Activated T-helper 1 cell treated with anti-CD3 and anti-CD28 coated beads, Interleukin-2, amount 50 U/mL, for 16 hours (primary cell): ENCODE measurements at places on chromosomes 4 and X.
A peak's percentile ranks its signal among the peaks of the same experiment; 100 is the strongest.

DNA sequence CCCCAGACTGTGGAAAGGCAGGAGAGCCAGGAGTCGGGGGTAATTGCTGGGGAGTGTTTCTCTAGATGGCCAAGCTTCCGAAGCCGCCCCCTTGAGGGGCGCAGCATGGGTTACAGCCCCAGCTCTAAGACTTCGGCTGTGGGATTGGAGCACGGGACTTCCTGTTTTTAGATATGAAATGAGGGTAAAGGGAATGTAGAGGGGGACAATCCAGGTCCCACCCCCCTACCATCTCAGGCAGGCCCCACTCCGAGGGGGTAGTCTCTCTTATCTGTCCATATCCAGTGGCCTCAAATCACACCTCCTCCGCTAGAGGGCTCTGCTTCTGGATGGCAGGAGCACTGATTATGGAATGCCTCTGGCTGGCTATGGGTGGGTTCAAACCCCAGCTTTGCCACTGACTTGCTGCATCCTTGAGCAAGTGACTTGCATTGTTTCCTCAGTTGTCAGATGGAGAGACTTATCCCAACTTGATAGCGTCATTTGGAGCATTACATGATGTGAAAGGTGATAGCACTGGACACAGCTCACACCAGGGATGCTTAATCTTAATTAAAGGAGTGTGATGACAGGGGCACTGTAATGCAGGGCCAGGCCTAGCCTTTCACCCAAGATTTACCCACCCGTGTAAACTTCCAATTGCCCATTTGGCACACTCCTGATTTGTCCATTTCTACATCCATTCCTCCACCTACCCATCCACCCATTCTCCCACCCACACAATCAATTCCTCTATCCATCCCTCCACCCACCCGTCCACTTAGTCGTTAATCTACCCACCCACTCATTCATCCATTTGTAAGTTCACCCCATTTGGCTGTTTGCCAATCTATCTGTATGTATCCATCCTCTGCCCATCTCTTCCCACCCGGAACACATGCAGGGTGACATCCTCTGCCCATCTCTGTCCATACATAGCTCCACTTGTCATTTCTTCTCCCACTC, 848 bp upstream of the KCND1 start:
- DNase-seq, result no peak

- DNase-seq, result no peak
These were observed 211.4 kb downstream of the GASK1B start for GRCh38 chr4:157961229-157961990.

DNA sequence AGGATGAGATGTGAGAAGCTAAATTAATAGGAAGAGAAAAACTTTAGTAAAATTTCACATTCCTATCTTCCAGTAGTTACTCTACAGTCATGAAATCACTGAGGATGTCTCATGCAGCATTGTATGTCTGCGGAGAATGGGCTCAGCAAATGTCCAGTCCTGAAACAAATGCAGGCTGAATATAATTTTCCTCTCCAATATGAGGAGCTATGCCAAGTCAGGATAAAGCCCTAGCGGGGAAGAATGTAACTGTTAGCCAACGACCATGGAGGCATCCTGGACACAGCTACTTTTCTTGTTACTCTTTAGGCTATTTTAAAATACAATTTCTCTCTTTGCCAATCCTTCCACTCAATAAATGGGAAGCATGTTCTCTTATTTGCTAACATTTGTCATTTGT, 127.7 kb downstream of the PRKX start:
- DNase-seq, result no peak

DNA sequence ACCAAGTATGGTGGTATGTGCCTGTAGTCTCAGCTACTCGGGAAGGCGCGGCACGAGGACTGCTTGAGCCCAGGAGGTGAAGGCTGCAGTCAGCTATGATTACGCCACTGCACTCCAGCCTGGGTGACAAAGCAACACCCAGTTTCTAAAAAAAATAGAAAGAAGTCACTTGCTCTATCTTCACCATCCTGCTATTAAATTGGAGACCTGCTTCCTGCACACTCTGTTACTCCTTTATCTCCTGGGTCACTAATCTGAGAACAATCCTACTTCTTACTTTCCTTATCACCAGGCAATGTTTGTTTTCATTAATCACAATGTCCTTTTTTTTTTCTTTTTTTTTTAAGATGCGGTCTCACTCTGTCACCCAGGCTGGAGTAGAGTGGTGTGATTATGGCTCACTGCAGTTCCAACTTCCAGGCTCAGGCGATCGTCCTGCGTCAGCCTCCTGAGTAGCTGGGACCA, 16.2 kb downstream of the PRKX start:
- no peak for DNase-seq

DNA sequence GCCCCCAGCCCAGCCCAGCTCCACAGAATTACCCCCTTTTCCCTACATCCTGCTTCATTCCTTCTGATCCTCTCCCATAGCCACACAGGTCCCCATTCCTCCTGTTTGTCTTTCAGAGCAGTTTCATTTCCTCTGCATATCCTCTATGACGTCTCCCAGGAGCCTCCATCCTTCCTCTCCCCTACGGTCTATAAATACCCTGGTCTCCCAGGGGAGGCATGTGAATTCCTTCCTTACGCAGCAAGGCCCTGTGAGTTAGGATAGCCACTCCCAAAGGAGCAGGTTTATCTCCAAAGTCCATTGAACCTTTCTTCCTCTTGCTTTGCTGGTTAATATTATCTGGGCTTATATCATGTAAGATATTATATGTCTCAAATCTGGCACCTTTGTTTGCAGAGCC, 8.4 kb upstream of the APLN start:
- DNase-seq, result no peak

DNA sequence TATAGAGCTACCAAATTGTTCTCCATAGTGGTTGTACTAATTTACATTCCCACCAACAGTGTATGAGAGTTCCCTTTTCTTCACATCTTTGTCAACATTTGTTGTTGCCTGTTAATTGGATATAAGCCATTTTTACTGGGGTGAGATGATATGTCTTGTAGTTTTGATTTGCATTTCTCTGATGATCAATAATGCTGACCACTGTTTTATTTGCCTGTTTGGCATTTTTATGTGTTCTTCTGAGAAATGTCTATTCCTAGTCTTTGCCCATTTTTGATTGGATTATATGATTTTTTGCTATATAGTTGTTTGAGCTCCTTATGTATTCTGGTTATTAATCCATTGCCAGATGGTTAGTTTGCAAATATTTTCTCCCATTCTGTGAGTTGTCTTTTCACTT, 44.3 kb downstream of the ACTRT1 start:
- DNase-seq, result no peak

GRCh38 chr4:39042366-39042765, 10.2 kb upstream of the TMEM156 start:
- no peak for DNase-seq

DNA sequence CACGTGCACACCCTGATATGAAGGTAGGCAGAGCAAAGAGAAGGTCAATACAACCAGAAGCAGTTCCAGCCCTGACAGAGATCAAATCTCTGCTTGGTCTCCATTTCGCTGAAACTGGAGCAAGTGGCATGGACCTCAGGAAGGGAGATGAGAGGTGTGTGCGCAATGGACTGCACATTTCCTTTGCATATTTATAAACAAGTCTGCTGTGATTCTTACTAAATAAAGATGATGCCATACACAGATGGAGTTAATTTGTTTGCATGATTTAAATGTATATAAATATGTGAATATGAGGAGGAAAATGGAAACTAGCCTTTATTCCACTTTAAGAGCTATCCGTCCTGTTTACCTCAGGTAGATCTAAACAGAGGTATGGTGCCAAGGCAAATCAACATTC, 2.1 kb upstream of the SCRG1 start:
- no peak for DNase-seq

DNA sequence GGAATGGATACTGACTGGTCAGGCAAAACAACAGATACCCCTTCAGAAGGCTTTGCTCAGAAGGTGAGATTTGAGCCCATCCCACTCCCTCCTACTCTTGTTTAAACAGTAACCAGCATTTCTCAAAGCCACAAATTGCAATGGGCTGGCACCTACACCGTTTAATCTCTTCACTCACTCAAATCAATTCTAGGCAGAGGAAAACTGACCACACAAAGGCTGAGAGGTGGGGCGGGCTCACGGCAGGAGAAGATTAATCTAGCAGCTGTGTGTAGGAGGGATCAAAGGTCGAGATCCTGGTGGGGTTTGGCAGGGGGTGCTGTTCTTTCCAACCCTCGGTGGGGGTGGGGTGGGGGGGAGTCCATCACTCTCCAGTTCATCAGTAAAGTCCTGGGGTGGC, 622.4 kb downstream of the BCOR start:
- no peak for DNase-seq

GRCh38 chr4:126262665-126263064, 947.9 kb downstream of the FAT4 start:
- DNase-seq, result no peak

DNA sequence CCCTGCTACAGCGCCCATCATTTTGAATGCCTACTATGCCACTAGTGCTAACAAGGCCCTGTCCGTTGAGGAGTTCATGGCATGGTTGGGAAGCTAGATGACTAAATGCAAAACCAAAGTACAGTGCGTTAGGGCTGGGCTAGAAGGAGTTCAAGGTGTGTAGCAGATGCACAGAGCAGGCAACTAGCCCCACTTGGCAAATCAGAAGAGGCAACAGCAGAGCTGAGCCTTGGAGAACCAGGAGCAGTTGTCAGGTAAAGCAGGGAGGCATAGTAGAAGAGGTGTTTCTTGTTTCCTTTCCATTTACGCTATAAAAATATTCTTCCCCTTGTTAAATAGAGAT, 146.6 kb upstream of the CPEB2 start:
- DNase-seq, result no peak

DNA sequence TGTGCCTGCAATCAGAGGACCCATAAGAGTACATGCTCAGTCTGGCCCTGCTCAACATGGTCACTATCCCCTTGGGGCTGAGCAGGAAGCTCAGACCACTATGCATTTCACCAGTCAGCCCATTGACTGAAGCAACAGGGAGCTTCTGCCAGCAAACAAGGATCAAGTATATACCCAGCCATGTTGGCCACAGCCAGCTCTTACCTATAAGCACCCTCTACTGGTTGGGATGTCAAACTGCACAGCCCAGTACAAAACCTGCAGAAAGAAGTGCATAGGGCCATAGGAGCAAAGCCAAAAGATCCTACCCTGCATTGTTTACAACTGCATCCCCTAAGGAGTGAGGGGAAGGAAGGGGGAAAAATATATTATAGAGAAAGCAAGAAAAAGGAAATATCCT, 214.4 kb upstream of the CPEB2 start:
- no peak for DNase-seq

DNA sequence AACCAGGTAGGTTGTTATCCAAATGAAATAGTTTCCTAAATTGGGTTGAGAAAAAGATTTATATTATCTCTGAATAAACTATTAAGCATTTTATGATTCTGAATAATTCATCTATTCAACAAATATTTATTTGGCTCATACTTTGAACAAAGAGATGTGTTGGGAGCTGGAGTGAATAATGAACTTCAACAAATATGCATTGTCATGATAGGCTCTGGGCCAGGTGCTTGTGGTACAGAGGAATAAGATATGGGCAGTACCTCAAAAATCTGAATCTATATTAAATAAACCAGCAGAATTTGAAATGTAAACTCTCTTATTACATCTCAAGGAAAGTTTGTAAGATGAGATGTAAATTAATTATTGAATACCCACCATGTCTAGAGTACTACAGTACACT, 75.7 kb upstream of the DCLK2 start:
- DNase-seq, result no peak

GRCh38 chr4:56656346-56656643, 24.8 kb downstream of the HOPX start:
- DNase-seq, result peak; percentile 18

GRCh38 chr4:111649308-111649707, 495.9 kb upstream of the FAM241A start:
- no peak for DNase-seq

- DNase-seq, result peak; percentile 61
These were observed 20.2 kb downstream of the WDR1 start for GRCh38 chr4:10096201-10096977.

DNA sequence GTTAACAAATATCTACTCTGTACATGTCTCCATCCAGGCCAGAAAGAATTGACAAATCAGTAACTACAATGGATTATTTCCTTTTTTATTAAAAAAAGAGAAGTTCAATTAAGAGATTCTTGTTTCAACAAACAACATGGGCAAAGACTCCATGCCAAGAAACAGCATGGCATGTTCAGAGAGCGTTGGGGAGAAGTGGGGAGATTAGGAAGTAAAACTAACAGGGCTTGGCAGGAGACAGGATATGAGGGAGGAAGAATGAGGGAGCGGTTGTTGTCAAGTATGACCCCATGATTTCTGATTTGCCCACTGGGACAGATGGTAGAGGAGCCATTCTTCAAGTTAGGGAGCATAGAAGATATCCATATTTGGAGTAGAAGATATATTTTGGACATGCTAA, 128.4 kb downstream of the RNF150 start:
- DNase-seq, result no peak

- DNase-seq, result no peak
These were observed 323.9 kb upstream of the CXXC4 start for GRCh38 chr4:104818579-104818978.

DNA sequence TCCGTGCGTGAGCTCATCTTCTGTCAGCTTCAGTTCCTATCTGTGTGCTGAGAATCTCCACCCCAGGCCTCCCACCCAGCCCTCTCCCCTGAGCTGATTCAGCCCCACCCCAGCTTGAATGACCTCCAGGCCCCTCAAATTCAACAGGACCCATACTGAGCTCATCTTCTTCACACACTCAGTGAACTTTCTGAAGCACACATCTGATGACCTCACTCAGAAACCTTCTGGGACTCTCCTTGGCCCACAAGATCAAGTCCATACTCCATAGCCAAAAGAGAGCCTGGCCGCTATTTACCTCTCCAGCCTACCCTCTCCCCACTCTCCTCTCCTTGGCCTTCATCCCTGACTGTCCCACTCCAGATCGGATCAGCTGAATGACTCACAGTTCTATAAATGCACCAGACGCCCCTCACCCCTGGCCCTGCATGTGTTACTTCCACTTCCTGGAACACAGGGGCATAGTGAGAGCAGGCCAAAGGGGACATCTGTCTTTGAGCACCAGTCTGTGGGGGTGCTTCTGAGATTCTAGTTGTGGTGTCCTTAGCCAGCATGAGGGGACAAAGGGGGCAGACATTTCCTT, 62.5 kb downstream of the PJA1 start:
- no peak for DNase-seq

DNA sequence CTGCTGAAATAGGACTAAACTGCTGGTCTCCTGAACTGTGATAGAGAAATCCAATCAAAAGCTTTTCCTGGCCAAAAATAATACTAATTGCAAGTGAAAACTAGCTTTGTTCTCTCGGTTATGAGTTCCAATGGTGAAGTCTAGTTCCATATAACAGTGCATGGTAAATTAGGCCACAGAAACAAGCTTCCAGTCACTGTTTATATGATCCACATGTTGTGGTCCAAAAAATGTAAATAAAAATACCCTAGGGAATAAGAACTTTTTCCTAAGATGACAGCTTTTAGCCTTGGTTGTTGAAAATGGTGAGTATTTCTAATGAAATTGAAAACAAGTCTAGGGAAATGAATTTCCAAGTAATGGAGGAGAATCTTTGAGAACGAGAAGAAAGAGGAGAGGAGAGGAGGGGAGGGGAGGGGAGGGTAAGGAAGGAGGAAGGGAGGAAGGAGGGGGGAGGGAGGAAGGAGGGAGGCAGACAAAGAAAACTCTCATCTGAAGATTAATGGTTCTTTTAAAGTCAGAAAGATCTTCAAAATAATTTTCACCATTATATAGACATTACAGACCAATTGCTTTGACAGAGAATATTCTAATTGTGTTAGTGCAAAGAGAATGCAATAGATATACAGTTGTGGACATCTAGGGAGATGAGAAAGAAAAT, 26.1 kb downstream of the PALLD start:
- no peak for DNase-seq
